ENCODE measurements at places on chromosomes 16 and 17.
A peak's percentile ranks its signal among the peaks of the same experiment; 100 is the strongest.

DNA sequence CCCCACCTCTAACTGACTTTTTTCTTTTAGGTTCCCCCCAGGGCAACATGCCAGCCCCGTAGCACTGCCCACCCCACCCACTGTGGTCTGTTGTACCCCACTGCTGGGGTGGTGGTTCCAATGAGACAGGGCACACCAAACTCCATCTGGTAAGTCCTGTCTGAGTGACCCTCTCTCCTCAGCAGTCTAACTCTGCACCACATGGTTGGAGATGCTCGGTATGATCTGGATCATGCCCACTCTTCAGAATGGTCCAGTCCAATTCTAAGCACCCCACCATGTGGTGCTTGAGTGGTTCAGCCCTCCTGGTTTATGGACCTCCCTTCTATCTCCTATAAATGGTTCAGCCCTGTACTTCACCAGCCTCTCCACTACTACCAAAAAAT lies 5.9 kb downstream of the KDM6B start:
- no peak for DNase-seq

DNA sequence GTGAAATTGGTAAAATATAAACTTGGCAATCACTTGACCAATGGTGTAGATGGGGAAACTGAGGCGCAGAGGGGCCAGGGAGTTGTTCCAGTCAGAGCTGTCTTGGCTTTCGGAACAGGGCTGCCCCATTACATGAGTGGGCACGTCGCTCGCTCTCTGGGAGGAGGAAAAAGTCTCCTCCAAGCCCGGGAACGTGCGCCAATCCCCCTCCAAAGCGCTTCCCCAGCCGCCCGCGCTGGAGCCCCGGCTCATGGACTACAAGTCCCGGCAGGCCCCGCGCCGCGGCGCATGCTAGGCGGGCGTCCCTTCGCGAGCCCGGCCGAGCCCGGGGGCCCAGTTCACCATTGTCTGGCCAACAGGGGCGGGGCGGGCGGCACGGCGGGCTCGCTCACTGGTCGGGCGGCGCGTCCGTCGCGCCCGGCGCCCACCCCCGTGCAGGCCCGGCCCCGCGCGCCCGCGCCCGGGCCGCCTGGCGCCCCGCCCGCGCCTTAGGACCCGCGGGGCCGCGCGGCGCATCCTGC lies at the start of gene LLGL1:
Gene LLGL1 (plus strand): TSS at position 515 of the 521 bp plus-strand sequence. CDS start 48 bp downstream, outside the sequence.
- peak; percentile 38 for DNase-seq

- no peak for DNase-seq
Observed at GRCh38 chr16:74862743-74863244, 88.2 kb upstream of the FA2H start.

- no peak for DNase-seq
Observed at GRCh38 chr17:7296189-7296861, 1.9 kb upstream of the YBX2 start.

DNA sequence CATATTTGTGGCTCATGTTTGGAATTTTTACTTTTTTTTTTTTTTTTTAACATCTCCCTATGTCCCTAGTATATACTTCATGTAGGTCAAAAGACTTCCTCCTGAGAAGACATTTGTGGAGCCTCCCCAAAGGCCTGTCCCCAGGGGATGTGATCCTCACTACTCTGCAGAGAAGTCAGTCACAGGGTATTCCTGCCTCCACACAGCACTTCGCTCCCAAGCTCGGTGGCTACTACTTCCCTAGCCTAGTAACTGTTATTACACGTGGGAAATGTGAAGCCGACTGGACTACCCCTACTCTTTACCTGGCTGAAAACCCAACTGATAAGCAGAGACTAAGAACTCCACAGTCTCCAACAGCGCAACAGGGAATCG lies 116.8 kb downstream of the HIC1 start:
- DNase-seq: no peak
